LHCN-M2 (cell line): ENCODE measurements at places on chromosomes 1 and 21.

DNA sequence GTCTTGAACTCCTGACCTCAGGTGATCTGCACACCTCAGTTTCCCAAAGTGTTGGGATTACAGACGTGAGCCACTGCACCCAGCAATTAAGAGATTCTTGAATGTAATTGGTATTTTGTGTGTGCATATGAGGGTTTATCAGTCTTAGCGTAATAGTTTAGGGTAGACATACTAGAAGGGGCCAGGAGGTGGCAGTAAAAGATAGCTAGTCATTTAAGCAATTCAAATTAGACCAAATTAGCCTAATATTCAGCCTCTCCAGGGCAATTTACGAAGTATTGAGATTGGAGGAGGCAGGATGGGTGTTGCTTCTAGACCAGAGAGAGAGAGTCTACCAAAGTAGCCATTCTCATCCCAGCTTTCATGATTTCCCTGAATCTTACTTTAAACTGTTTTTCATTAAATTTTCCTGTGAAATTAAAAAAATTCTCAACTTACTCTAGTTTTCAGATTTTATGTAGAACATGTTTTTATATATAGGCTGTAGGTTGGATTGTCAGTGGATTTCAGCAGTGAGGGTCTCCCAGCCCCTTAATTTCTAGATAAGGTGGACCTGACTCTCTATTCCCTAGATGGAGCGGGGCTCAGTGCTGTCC, 119.7 kb downstream of the HHAT start:
- DNase-seq, result peak; percentile 71

DNA sequence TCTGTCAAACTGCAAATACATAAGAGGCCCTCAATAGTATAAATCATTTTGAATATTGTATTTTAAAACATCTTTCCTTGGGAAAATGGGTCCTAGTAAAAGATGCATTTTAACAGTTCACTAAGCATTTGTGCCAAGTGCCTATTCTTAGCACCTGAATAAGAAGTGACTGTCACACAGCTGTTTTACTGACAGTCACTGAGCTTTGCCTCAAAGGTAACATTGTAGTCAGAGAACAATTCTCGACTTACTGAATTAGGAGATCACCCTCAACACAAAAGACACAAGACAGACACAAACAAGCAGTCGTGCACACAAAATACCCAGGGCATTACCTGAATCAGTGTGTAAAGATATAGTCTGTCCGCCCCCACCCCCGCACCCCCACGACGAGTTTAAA, 408 bp downstream of the ESRRG start:
- no peak for DNase-seq

- no peak for DNase-seq
These were observed 70.9 kb upstream of the PPP2R5A start for GRCh38 chr1:212214325-212214724.

- peak; percentile 26 for DNase-seq
These were observed 33.4 kb downstream of the OBSCN start for GRCh38 chr1:228241259-228241658.

DNA sequence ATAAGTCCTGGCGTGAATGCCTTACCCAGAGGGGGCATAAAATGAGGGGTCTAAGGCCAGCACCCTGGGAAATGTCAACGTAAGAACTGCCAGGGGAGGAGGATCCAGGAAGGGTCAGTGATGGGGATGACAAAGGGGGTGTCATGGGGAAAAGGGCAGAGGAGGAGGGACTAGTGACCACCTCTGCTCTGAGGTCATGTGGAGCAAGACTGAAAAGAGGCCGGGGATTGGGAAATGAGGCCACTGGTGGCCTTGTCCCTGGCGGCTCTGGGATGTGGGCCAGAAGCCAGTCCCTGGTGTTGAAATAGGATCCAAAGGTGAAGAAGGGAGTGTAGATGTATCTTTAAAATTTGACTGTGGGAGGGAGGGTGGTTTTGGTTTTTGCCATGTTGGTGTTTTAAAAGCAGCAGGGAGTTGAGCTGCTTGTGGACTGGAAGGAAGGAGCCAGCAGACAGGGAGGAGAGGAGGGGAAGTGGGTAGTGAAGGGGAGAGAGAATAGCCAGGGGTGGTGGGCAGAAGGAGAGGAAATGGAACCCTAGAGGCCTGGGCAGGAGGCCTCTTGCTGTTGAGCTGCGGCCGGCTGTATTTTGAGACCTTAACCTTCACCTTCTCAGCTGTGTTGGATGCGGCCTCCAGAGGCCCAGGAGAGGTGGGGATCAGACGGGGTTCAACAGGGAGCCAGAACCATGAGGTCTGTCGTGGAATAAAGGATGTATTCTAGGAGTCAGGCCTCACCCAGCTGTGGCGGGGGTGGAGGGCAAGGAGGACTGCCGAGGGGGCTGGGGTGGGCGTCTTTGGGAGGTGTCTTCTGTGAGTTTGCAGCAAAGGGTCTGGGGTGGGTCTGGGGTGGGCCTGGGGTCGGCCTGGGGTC, 92.5 kb downstream of the DHRS3 start:
- no peak for DNase-seq

GRCh38 chr1:178034676-178035075, 59.2 kb upstream of the RASAL2 start:
- DNase-seq, result no peak
